ENCODE measurements at places on chromosomes 12 and 14.

DNA sequence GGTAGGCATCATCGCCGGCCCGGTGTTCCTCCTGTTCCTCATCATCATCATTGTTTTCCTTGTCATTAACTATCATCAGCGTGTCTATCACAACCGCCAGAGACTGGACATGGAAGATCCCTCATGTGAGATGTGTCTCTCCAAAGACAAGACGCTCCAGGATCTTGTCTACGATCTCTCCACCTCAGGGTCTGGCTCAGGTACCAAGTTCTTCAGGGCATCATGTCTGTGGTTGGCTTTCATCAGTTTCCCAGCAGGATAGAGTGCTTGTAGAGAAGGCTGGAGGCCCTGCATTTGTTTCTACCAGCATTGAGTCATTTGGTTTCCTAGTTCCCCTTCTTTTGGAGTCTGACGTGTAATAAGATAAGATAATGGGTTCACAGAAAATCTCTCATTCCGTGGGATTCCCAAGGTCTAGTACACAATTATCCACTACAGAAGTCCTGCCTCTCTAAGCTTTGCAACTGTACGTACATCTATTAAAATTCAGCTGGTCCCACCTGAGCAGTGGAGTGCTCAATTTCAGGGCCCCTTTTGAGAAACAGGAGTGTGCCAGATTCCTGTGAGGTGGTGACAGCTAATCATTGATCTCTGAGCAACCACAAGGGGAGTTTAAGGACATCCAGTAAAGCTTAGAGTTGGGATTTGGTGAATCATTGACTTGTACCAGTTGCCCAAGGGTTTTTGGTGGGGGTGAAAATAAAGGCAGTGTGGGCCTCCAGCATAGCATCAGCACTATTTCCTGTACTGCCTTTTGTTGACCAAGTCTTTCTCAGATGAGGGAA lies 25.1 kb downstream of the ACVR1B start:
- DNase-seq = peak; percentile 76

GRCh38 chr14:88682495-88683114 lies 110.1 kb downstream of the EML5 start:
- no peak for DNase-seq

DNA sequence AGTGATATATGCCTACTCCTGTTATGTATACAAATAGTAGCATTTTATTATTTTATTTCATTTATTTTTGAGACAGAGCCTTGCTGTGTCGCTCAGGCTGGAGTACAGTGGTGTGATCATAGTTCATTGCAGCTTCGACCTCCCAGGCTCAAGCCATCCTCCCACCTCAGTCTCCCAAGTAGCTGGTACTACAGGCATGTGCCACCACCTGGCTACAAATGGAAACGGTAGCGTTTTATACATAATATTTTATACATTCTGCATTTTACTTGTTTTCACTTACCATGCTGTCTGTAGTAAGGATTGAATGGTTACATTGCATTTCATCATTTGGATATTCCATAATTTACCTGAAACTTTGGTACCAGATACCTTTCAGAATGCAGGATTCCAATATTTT lies 14.1 kb downstream of the C1R start:
- DNase-seq = no peak

- DNase-seq = peak; percentile 27
Measured at GRCh38 chr14:74240794-74241651, 1.8 kb downstream of the VSX2 start.

DNA sequence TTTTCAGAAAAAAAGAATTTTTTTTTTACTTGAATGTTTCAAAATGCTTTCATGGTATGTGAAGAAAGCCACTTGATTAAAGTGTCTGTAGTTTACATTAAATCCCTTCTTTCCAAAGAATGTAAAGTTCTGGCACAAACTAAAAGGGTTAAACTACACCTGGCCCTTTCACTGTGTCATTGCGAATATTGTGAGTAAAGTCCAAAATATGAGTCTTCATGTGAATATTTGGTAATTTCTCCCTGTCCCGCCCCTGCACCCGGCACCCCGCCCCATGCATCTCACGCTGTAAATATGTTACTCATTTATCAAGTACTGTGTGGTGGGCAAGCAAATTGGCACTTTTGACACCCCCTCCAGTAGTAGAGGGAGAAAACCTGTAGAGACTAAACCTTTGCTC lies 274.7 kb downstream of the TTC6 start:
- no peak for DNase-seq

GRCh38 chr14:91417120-91417982 lies at the start of gene CCDC88C:
Gene CCDC88C, minus strand, starts transcription at chr14:91417820. Its CDS starts 130 bp downstream, at chr14:91417690.
- no peak for DNase-seq

DNA sequence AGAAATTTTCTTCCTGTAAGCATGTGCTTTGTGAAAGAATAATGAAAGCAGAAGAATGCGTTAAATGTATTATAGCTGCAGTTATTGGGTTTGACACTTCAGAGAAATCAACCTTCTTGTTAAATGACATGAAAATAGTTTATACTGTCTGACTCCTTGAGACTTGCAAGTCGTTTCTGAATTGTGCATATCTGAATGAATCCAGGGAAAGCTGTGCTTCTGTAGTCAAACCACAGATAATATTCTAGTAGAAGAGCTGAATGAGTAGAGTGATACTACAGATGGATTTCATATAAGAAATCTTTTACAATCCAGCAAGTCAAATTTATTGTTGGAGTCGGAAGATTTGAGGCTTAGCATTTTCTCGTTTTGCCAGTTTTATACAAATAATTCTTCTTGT lies 343.3 kb downstream of the RAD51B start:
- DNase-seq = no peak

- no peak for DNase-seq
Measured at GRCh38 chr14:24274101-24274543, 2.7 kb upstream of the RABGGTA start.

DNA sequence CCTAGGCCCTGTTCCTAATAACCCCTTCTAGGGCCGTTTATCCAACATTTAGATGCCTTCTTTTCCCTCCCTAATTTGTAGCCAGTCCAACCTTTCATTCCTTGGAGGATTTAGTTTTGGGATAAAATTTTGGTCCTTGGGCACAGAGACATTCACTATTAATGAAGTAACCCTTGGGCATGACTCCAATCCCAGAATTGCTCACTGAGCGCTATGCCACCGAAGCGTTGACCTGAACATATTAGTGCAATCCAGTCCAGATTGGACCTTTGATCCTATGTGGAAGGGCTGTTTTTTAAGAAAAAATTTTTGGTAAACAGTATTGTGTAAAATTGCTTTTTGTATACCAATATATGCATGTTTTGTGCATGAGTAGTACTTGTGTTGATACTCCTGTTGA lies 10.0 kb downstream of the DACT1 start:
- no peak for DNase-seq

DNA sequence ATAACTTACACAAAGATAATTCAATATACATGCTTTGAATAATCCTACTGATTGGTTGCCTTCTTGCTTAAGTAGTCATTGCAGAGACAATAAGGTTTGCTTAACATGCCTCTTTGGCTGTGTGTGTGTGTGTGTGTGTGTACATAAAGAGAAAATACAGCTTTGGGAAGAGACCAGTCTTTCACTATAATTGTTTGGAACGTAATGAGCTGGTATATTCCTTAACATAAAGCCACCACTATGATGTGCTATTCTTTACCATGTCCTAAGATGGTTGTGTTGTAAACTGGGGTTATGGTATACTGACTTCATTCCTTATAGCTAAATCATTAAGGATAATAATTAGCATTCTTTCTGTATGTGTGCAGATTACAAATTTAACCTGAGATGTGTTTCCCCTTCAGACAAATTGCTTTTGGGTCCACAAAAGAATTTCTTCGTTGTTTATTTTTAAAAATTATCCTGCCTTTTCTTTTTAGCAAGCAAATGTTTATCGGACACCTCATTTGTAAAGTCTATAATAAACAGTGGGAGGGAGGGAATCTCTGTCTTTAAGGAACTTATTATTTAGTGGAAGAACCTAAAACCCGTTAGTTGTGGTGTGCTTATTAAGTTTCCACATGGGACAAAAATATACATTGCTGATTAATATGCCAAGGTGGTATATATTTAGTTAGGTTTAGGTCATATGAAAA lies 74.4 kb downstream of the TMX1 start:
- DNase-seq = no peak
